ENCODE measurements at places on chromosomes 12 and 14. TPM values are rescaled to one million over a fixed set of nuclear protein-coding genes. Genes with fewer than 3 reads are reported as not detected.

Gene PROX2
- total RNA-seq = not detected

Gene ARMH4
- 6.3 TPM for total RNA-seq

Gene HOXC4
- total RNA-seq = 0.26 TPM

GRCh38 chr14:99116741-99117295, 155.2 kb downstream of the BCL11B start:
- DNase-seq = no peak

DNA sequence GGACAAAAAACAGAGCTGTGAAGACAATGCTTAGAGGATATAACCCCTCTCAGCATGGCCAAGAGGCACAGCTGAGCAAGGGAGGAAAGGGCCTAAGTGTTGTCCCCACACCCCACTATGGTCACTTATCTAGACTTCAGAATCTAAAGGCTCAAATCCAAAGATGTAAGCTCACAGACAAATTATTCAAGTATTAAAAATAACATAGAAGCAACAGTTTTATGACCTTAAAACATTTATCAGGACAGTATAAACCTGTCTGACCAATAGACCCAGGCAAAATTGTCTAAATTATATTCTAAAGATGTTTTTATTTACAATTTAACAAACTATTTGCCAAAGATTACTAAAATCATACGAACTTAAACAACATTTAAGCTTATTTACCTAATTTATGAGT, 28.1 kb upstream of the PRICKLE1 start:
- peak; percentile 11 for DNase-seq

GRCh38 chr12:102509123-102509626, 28.8 kb upstream of the IGF1 start:
- no peak for DNase-seq

- no peak for DNase-seq
Observed at GRCh38 chr12:117026921-117027250, 72.3 kb downstream of the TESC start.

DNA sequence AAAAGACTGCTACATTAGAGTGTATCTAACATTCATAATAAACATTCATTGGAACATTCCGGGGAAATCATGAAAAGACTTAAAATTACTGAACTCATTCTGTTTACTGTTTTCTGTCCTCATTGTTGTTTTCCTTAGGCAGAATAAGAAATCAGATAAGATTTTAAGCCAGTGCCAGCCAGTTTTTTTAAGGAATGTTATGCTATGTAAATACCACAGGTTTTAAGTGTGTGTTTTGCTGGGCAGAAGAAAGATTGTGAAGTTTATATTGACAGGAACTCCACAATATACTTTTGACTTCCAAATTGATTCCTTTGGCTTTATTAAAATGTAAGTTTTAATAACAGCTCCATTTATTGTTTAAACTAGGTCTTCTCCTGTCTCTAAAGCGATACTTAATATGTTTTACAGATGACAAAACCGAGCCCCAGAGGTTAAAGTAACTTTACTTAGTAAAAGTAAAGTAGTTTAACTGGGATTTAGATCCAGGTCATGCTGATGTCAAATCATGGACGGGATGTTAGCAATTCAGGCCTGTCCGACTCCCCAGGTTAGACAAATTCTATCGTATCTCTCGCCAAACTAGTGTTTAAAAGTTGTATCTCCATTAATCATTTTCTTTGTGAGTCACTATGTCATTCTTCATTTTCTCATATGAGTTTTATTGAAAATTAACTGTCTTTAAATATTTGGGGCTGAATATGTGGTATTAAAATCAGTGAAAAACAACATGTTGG, 1.7 kb downstream of the LARP4 start:
- peak; percentile 16 for DNase-seq

- no peak for DNase-seq
Observed at GRCh38 chr12:84201976-84202375, 710.6 kb downstream of the SLC6A15 start.

Measured in fibroblast of lung (primary cell).